ENCODE measurements at places on chromosomes 7 and 10. TPM values are rescaled to one million over a fixed set of nuclear protein-coding genes. Genes with fewer than 3 reads are reported as not detected.

- no peaks in the 10 kb centered on the region for H3K36me3 ChIP-seq
- no peak for DNase-seq
- no peaks in the 10 kb centered on the region for H3K27me3 ChIP-seq
- no peak overlapping the region for H3K27ac ChIP-seq
Measured at GRCh38 chr10:101901340-101901739, 57.7 kb upstream of the KCNIP2 start.

ABCB1 gene
- 0.38 TPM for polyA plus RNA-seq

DNA sequence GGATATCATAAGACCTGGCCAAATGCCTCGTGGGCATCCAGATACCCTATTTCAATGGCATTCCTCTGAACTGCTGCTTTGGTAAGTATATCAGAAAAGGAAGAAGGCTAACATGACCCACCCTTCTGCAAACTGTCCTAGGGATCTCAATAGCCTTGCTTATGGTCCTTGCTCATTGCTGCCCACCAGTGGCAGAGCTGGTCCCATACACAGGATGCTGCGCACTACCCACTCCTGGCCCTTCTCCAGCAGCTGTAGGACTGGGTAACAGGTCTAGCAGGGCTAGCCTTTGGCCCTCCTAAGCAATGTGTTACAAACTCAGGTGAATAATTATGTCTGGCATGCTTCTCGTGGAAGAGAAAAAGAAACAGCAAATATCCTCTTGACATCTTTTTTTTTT is 72.5 kb downstream of the C10orf90 start:
- no peaks in the 10 kb centered on the region for H3K36me3 ChIP-seq
- no peaks in the 10 kb centered on the region for H3K4me1 ChIP-seq
- no peak overlapping the region for H3K4me3 ChIP-seq
- H3K27ac ChIP-seq = no peak overlapping the region
- peak; percentile 22 for DNase-seq

CABCOCO1 gene
- polyA plus RNA-seq = not detected

DNA sequence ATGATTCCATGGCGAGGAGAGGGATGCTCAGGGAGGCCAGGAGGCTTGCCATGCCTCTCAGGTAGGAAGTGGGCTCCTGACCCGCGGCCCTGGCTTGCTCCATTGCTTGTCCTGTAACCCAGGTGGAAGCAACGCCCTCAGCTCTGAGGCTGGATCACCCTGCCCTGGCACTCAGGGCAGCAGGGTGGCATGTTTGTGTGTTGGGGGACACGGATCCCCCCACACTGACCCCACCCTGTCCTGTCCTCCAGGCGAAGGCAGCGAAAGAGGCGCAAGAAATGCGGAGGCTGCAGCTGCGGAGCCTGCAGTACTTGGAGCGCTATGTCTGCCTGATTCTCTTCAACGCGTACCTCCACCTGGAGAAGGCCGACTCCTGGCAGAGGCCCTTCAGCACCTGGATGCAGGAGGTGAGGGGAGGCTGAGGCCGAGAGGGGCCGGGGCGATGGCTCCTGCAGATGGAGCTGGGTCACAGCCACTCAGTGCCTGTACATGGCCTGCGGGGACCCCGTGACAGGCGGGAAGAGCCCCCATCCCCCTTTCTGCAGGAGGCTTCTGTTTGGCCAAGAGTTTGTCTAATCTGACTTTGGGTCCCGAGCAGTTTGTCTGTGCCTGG is 38.3 kb downstream of the PRF1 start:
- no peaks in the 10 kb centered on the region for H3K36me3 ChIP-seq
- no peaks in the 10 kb centered on the region for H3K27me3 ChIP-seq
- peaks cover 58% of the 10 kb centered on the region for H3K4me1 ChIP-seq
- H3K4me3 ChIP-seq = no peak overlapping the region
- no peak overlapping the region for H3K27ac ChIP-seq
- DNase-seq = no peak

TMEM176B gene
- polyA plus RNA-seq = not detected

DNA sequence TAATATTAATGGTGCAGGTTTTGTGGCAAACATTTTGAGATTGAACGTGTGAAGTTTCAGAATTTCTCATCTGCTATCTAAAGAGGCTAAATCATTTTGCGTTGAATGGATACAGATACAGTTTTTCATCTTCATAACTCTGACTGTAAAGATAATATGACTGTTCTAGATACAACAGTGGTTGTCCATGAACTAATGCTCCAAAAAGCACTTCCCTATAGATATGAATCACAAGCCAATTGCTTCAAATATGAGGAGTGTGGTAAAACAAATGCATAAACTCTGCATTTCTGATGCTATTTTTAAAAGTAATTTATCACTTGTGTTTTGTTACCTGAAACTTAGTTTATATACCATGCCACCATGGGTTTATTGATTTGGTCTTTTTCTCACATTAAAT is 750.1 kb downstream of the MAGI2 start:
- no peaks in the 10 kb centered on the region for H3K4me1 ChIP-seq
- H3K4me3 ChIP-seq = no peak overlapping the region
- H3K27ac ChIP-seq = no peak overlapping the region
- no peaks in the 10 kb centered on the region for H3K27me3 ChIP-seq
- DNase-seq = no peak

OPALIN gene
- not detected for polyA plus RNA-seq

- no peak overlapping the region for H3K4me3 ChIP-seq
- no peaks in the 10 kb centered on the region for H3K36me3 ChIP-seq
- H3K4me1 ChIP-seq = no peaks in the 10 kb centered on the region
- H3K27me3 ChIP-seq = peaks cover 14% of the 10 kb centered on the region
Measured at GRCh38 chr7:33728873-33729551, 176.3 kb upstream of the BMPER start.

GRCh38 chr7:107920048-107920772 is 29.2 kb downstream of the DLD start:
- H3K27me3 ChIP-seq = no peaks in the 10 kb centered on the region
- H3K4me1 ChIP-seq = no peaks in the 10 kb centered on the region
- no peak for DNase-seq
- no peak overlapping the region for H3K4me3 ChIP-seq
- H3K27ac ChIP-seq = no peak overlapping the region

- no peak overlapping the region for H3K27ac ChIP-seq
Measured at GRCh38 chr10:44647877-44648542, 263.1 kb upstream of the CXCL12 start.

GJD4 gene
- not detected for polyA plus RNA-seq

- peaks cover 32% of the 10 kb centered on the region for H3K4me1 ChIP-seq
- no peak overlapping the region for H3K4me3 ChIP-seq
- no peak overlapping the region for H3K27ac ChIP-seq
- H3K36me3 ChIP-seq = peaks cover 2% of the 10 kb centered on the region
- H3K27me3 ChIP-seq = no peaks in the 10 kb centered on the region
Measured at GRCh38 chr7:101884671-101885596, 67.5 kb downstream of the CUX1 start.

DNA sequence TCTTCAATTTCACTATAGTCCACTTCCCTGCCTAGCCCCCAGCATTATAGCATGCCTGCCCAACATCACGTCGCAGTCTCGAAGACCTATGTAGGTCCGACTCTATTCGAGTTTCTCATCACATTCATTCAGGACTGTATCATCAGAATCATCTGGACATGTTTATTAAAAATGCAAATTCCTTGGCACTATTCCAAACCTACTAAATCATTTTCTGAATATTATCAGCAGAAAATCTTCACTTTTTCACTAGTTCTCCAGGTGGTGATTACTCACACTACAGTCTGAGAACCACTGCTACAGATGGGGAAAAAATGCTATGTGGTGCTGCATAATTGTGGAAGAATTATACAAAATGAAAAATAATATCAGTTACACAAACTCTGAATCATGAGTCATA is 29.3 kb upstream of the ETV1 start:
- H3K4me1 ChIP-seq = no peaks in the 10 kb centered on the region
- no peaks in the 10 kb centered on the region for H3K27me3 ChIP-seq
- H3K27ac ChIP-seq = no peak overlapping the region
- H3K4me3 ChIP-seq = no peak overlapping the region
- DNase-seq = no peak
- H3K36me3 ChIP-seq = peaks cover 7% of the 10 kb centered on the region

CALML5 gene
- polyA plus RNA-seq = not detected

- no peak overlapping the region for H3K4me3 ChIP-seq
- DNase-seq = no peak
- H3K27ac ChIP-seq = no peak overlapping the region
- H3K27me3 ChIP-seq = no peaks in the 10 kb centered on the region
Measured at GRCh38 chr7:133650487-133651300, 397.8 kb downstream of the EXOC4 start.

TUBB8 gene
- not detected for polyA plus RNA-seq

DNA sequence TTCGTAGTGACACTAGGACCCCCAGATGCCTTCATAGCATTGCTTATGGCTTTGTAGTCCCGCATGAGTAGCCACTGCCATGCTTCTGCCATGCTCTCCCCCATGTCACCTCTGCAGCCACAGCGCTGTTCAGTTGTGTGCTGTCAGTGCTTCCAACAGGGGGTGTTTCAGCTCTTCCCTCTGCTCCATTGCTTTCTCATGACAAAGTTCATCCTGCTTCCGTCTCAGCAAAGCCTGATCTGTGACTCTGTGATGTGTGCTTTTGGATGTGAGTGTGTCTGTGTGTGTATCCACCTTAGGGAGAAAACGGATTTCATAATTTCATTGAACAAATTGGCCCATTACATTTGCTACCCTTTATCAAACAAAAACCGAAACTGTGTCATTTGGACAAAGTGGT is 134.9 kb upstream of the SAMD8 start:
- no peak overlapping the region for H3K4me3 ChIP-seq
- H3K4me1 ChIP-seq = no peaks in the 10 kb centered on the region
- H3K36me3 ChIP-seq = 0 out of 3 replicates have a peak, but pooled peaks cover 5% of the 10 kb centered on the region
- DNase-seq = no peak
- H3K27me3 ChIP-seq = no peaks in the 10 kb centered on the region

WNT8B gene
- not detected for polyA plus RNA-seq

GRCh38 chr10:48289501-48290238 is 15.2 kb upstream of the FRMPD2 start:
- peaks cover 2% of the 10 kb centered on the region for H3K27me3 ChIP-seq
- no peaks in the 10 kb centered on the region for H3K36me3 ChIP-seq
- no peak overlapping the region for H3K4me3 ChIP-seq
- DNase-seq = peak; percentile 89
- H3K27ac ChIP-seq = no peak overlapping the region

- no peaks in the 10 kb centered on the region for H3K36me3 ChIP-seq
- H3K4me1 ChIP-seq = no peaks in the 10 kb centered on the region
- DNase-seq = no peak
- H3K27me3 ChIP-seq = no peaks in the 10 kb centered on the region
- H3K4me3 ChIP-seq = no peak overlapping the region
Measured at GRCh38 chr10:28089467-28089866, 90.6 kb upstream of the ODAD2 start.

DNA sequence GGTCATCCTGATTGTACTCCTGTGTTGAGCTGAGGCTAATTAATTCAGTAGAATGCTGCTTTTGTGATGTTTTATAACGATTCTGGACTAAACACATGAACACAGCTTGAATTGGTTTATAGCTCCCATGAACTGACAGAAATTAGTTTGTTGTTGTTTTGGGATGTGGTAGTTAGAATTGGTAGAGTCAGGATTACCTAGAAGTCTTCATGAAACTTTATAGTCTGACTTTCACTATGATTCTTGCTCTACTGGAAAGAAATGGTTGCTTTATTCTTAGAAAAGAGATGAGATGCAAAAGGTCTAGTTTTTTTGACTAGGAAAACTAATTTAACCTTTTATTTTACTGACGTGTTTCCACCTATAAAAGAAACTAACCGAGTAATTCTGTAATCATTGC is 23.4 kb upstream of the TRUB1 start:
- H3K27me3 ChIP-seq = no peaks in the 10 kb centered on the region
- no peak for DNase-seq
- no peaks in the 10 kb centered on the region for H3K36me3 ChIP-seq

- no peak overlapping the region for H3K27ac ChIP-seq
- no peak for DNase-seq
- no peaks in the 10 kb centered on the region for H3K36me3 ChIP-seq
Measured at GRCh38 chr10:123270806-123271205, 116.6 kb downstream of the BUB3 start.

DNA sequence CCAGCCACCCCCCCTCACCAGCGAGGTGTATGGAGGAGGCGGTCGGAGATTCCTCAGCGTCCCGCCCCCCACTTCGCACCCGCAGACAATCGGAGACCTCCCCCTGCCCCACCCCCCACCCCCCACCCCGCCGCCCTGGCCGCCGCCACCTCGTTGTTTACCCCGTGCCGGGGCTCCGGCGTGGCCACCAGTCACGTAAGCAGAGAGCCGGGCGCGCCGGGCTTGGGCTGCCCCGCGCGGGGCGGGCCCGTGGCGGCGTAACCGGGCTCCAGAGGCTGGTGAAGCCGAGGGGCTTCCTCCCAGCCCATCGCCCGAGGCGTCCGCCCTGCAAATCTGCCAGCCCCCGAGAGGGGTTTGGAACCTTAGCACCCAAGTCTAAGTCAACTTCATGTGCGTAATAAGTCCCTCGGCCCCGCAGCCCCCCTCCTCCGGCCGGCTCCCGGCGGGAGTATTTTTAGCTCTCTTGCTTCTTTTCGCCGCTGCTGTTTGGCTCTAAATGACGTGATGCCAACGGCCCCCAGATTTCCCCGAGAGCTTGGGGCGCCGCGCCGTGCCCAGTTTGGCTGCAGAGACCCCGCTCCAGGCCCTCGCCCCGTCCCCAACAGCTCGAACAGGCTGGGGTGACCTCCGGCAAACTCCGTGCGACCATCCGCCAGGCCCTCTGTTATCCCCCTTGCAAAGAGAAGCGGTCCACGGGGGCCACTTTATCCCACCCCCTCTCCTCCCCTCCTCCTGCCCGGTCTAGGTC is 2.7 kb downstream of the MXI1 start:
- H3K27me3 ChIP-seq = no peaks in the 10 kb centered on the region
- peaks cover 37% of the 10 kb centered on the region for H3K4me1 ChIP-seq
- peak overlapping the region; percentile 93 for H3K27ac ChIP-seq
- H3K36me3 ChIP-seq = no peaks in the 10 kb centered on the region

- H3K27ac ChIP-seq = no peak overlapping the region
- H3K4me3 ChIP-seq = no peak overlapping the region
- no peak for DNase-seq
- no peaks in the 10 kb centered on the region for H3K36me3 ChIP-seq
- peaks cover 13% of the 10 kb centered on the region for H3K27me3 ChIP-seq
Measured at GRCh38 chr10:122237331-122237990, 33.6 kb upstream of the BTBD16 start.

GIMAP8 gene
- not detected for polyA plus RNA-seq

GPRIN2 gene
- not detected for polyA plus RNA-seq

ARID5B gene
- 0.48 TPM for polyA plus RNA-seq

SRRM3 gene
- polyA plus RNA-seq = 0.46 TPM

- no peak overlapping the region for H3K27ac ChIP-seq
- no peaks in the 10 kb centered on the region for H3K4me1 ChIP-seq
- no peaks in the 10 kb centered on the region for H3K36me3 ChIP-seq
- peaks cover 39% of the 10 kb centered on the region for H3K27me3 ChIP-seq
- H3K4me3 ChIP-seq = no peak overlapping the region
Measured at GRCh38 chr10:129033790-129034272, 433.2 kb upstream of the MGMT start.

- H3K27me3 ChIP-seq = peaks cover 6% of the 10 kb centered on the region
- no peak overlapping the region for H3K27ac ChIP-seq
- H3K36me3 ChIP-seq = no peaks in the 10 kb centered on the region
- DNase-seq = no peak
Measured at GRCh38 chr10:47420305-47421056, 36.4 kb upstream of the ZNF488 start.

DNA sequence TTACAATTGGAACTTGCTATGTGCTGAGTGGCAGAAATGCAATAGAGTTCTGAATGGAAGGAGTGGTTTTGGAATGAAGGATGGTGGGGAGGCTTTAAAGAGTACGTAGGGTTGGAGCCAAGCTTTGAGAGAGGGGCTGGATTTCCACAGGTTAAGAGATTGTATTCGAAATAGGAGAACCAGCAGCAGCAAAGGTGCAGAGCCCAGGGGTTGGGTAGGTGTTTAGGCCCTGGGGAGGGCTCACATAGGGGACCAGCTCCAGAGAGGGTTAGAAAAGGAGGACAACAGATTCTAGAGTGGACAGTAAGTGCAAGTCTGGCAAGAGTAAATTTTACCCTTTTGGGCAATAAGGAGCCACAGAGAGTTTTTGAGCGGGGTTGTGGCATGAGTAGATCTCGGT is 297.2 kb downstream of the RPS24 start:
- H3K27ac ChIP-seq = no peak overlapping the region
- no peaks in the 10 kb centered on the region for H3K4me1 ChIP-seq
- no peaks in the 10 kb centered on the region for H3K36me3 ChIP-seq
- no peak for DNase-seq

Measured in K562 (cell line).